Left ventricle myocardium inferior (tissue), 1 donor: ENCODE measurements at places on chromosomes 12 and 14.

- no peak for DNase-seq
These were observed 21.2 kb downstream of the CLECL1 start for GRCh38 chr12:9711664-9712063.

DNA sequence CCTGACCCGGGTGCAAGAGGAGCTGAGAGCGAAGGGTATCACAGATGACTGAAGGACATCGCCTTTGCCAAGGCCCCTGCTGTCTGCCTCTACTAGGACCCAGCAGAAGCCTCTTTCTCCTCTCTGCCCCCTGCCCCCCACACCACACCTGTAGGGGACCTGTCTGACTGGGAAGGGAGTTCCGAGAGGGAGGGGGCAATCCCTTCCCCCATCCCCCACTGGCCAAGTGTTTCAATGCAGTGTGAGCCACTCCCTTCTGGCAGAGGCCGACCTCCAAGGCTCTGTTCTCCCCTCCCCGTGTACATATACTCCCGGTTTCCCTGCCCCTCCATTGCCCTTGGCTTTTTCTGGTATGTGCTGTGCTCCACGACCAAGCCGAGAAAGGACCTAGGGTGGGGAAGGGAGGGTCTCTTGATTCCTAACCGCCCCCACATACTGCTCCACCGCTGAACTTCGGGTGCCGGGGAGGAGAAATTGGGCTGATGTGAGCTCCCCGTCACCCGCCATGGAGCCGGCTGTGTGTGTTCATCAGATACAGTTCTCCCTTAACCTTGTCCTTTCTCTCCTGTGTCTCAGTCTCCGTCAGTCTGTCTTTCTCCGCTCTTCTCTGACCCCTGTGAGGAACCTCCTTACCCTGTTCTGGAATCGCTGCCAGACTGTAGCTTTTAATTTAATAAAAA lies 2.0 kb upstream of the ARHGEF25 start:
- no peak for DNase-seq

GRCh38 chr14:96264200-96264553 lies 8.2 kb downstream of the BDKRB1 start:
- DNase-seq = no peak

- DNase-seq = no peak
These were observed 183.3 kb upstream of the LMO3 start for GRCh38 chr12:16789204-16789790.

DNA sequence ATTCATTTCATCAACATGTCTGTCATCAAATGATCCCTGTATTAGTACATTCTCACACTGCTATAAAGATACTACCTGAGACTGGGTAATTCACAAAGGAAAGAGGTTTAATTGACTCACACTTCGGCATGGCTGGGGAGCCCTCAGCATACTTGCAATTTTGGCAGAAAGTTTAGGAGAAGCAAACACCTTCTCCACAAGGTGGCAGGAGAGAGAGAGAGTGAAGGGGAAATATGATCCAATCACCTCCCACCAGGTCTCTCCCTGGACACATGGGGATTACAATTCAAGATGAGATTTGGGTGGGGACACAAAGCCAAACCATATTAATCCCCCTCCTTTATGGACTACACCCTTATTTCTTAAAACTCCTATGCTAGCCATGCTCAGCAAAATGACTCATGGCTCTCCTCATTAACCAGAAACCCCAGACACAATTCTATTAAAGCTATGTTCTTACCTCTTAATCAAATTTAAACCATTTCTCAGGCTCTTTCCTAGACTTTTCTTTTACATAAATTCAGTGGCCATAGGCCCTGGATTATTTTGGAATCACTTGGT lies 932.3 kb downstream of the FLRT2 start:
- DNase-seq = no peak
